ENCODE measurements at places on chromosomes 1 and 21. TPM values are rescaled to one million over a fixed set of nuclear protein-coding genes. Genes with fewer than 3 reads are reported as not detected.

DNA sequence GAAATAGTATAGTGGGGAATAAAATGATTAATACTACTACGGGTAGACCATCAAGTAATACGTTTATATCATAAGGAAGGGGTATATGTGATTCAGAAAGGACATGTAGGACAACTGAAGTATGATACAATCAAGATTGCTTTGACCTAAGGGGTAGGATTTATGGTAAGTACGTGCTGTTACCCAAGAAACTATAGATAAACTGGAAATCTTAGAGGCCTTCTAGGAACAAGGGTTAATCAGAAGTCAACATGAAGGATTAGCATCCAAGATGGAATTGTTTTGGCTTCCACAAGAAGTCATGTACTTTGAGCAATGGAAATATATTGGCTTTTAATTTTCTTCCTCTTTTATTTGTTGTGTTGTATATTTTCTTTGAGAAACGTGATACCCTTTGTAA lies 13.2 kb upstream of the ZMYM4 start:
- no peak for DNase-seq

- no peak for DNase-seq
Measured at GRCh38 chr1:68103884-68104554, 53.6 kb upstream of the DIRAS3 start.

GRCh38 chr1:234118911-234119310 lies 214.4 kb downstream of the SLC35F3 start:
- DNase-seq, result no peak

GRCh38 chr1:167792188-167792565 lies 70.4 kb downstream of the MPZL1 start:
- DNase-seq, result no peak

DNA sequence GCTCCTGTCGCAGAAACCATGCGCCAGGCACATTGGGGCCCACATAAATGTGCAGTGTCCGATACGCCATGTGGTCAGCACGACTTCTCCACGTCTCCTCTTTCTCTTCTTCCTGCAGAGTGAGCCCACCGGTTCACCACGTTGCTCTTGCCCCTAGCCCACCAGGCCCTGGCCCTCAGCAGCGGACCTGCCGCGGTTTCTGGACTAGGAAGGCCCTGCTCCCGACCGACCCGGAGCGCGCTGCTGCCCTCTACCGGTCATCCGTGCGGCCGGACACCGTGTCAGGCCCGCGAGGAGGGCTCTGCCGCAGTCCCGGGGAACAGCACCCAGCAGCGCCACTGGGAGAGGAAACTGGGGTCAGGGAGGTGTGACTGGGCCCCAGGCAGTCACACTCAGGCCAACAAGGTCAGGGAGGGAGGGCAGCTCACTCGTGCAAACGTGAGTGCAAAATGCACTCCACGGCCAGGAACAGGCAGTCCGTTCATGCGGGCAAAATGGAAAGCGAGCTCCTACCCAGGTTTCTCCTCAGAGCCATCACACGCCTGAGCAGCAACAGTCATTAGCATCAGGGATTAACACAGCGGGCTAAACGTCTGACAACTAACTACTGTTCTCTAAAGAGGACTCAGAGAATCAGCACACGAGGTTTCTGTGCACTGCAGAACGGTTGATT lies 13.7 kb downstream of the TLR5 start:
- peak; percentile 96 for DNase-seq

- DNase-seq, result no peak
Measured at GRCh38 chr1:60017508-60018205, 55.9 kb downstream of the C1orf87 start.

DNA sequence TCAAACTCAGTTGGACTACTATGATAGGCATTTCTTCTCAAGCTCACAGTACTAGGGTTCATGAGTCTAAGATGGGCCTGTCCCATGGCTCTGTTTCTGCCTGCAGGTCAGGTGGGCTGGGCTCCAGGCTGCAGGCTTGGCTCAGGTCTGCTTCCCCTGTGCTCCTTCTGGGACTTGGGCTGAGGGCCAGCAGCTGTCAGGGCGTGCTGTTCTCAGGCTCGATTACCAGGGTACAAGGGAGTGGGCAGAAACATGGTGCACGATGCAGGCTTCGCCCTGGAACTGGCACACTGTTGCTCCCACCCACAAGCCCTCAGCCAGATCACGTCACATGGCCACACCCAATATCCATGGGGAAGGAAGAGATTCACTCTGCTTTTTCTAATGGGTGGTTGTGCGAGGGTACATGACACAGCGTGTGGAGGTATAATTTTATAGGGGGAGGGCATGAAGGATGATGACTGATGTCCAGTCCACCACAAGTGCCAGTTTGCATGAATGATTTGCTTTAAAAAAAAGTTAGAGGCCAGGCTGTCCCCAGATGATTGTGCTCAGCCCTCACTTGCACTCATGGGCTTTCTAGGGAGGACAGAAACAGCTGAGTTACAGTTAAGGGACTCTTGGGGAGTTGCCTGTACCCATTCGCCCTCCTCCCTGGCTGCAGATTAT lies 118.0 kb downstream of the ACTL8 start:
- DNase-seq, result no peak

- DNase-seq, result no peak
Measured at GRCh38 chr1:177873238-177873637, 96.6 kb downstream of the SEC16B start.

- DNase-seq, result peak; percentile 37
Measured at GRCh38 chr1:24155011-24155782, 12.3 kb upstream of the IL22RA1 start.

GRCh38 chr1:47243910-47244309 lies 11.9 kb upstream of the TAL1 start:
- no peak for DNase-seq

The CD101 gene
- 5.5 TPM for total RNA-seq

The GNG12 gene
- 49.8 TPM for total RNA-seq

The IRF6 gene
- total RNA-seq, result 21.0 TPM

The CCDC30 gene
- total RNA-seq, result 9.4 TPM

The FCRL2 gene
- total RNA-seq, result 2.1 TPM

The UMODL1 gene
- total RNA-seq, result 0.59 TPM

Data from upper lobe of left lung (tissue), 6 donors.